ENCODE measurements at places on chromosomes 2 and 18. TPM values are rescaled to one million over a fixed set of nuclear protein-coding genes. Genes with fewer than 3 reads are reported as not detected.

The EPB41L3 gene
- total RNA-seq: 8.7 TPM

The RIT2 gene
- total RNA-seq: not detected

The ABCA12 gene
- not detected for total RNA-seq

The ANKRD23 gene
- 2.0 TPM for total RNA-seq

The CYS1 gene
- total RNA-seq: 1.5 TPM

The TCF23 gene
- total RNA-seq: not detected

The C2orf15 gene
- not detected for total RNA-seq

The CAPN14 gene
- total RNA-seq: 0.12 TPM

The AQP4 gene
- total RNA-seq: not detected

The CLEC4F gene
- total RNA-seq: not detected

The UGT1A6 gene
- total RNA-seq: not detected

The SOWAHC gene
- 16.3 TPM for total RNA-seq

The SOCS6 gene
- total RNA-seq: 51.1 TPM

The C2orf72 gene
- total RNA-seq: 0.22 TPM

The SPHKAP gene
- total RNA-seq: 1.2 TPM

The PID1 gene
- total RNA-seq: 5.7 TPM

The AGXT gene
- under 0.01 TPM for total RNA-seq

The NEU2 gene
- not detected for total RNA-seq

The PRADC1 gene
- total RNA-seq: 12.1 TPM

The TMEM178A gene
- total RNA-seq: 1.4 TPM

Measured in uterine smooth muscle cell (primary cell).